ENCODE measurements at places on chromosomes 7 and 10.
A peak's percentile ranks its signal among the peaks of the same experiment; 100 is the strongest.

GRCh38 chr10:34236931-34237330 is 578.2 kb downstream of the PARD3 start:
- no peak for DNase-seq

- DNase-seq = peak; percentile 14
Measured at GRCh38 chr10:101693651-101693977, 1.4 kb downstream of the FBXW4 start.

GRCh38 chr7:136018104-136018503 is 40.9 kb upstream of the MTPN start:
- no peak for DNase-seq

DNA sequence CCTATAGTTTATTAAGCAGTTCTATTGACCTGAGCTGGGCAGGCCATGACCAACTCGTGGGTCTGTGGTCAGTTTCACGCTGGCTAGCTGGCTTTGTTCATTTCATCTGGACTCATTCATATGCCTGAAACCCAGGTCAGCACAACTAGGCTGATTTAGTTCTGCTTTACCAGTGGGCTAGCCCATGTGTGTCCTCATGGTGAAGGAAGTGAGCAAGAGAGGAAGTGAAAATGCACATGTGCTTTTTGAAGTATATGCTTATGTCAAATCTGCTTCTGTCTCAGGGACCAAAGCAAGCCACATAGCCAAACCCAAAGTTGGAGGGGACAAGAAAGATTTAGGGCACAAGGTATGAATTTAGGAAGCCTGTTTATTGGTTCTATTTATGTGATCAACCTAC is 154.5 kb downstream of the RNF133 start:
- no peak for DNase-seq

DNA sequence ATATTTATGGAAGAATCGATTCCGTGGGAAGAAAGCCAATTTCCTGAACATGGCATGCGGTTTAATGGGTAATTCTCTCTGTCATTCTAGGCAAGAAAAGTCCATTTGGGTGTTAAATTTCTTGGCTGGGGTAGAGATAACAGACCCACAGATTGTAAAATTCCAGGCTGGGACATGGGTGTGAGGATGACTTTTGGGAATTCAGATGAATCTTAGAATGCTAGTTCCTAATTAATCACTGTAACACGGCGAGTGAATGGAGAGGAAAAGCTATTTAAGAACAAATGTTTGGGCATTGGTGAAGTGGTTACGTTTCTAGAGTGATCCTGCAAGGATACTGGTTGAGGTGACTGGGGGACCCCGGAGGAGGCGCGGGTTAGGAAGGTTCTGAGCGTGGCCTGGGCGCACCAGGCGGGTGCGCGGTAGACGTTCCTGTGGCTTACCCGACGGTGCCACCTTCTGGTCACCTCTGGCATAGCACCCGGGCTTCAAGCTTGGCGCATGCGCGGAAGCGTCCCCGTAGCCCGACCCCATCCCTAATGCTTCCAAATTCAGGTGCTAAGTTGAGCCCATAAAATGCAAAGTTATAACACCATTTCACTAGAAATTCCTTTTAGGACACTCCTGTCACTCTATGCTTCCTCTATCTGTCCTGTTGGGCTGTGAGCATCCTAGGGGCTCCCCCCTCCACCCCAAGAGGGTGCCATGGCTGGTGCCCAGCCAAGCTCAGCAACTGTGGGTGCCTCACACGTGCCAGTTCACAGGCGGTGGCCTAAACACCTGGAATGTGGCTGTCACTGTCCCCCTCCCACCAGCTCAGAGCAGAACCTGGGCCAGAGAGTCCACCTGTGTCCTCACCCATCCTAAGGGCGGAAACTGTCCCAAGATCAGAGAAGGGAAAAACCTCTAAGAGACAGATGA is 104.4 kb downstream of the PTPRE start:
- peak; percentile 94 for DNase-seq

GRCh38 chr10:29214551-29214950 is 74.3 kb upstream of the LYZL1 start:
- no peak for DNase-seq

DNA sequence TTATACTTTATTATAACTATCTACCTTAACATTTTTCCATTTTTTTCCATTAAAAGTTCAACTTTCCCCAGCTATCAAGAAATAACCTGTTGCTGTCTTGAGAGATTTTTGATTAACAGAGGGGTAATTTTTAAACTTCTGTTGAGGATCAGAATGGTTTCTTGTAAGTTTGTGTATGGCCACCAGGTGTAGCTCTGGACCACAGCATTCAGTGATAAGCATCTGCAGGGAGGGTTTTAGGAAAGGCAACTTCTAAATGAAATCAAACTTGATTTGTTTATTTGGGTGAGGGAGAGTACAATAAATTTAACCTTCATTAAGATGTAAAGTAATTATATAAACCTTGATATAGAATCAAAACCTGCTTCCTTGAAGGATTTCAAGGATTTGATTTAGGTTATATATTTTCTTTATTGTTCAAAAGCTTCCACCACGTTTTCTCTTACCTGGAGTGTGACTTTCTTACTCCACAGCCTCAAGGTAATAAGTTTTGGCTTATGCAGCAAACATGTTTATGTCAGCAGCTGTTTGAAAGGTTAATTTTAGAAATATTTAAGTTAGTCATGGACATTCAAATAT is 153.3 kb downstream of the STK31 start:
- DNase-seq = no peak

GRCh38 chr7:150390205-150390604 is 11.1 kb downstream of the ZNF775 start:
- DNase-seq = no peak

DNA sequence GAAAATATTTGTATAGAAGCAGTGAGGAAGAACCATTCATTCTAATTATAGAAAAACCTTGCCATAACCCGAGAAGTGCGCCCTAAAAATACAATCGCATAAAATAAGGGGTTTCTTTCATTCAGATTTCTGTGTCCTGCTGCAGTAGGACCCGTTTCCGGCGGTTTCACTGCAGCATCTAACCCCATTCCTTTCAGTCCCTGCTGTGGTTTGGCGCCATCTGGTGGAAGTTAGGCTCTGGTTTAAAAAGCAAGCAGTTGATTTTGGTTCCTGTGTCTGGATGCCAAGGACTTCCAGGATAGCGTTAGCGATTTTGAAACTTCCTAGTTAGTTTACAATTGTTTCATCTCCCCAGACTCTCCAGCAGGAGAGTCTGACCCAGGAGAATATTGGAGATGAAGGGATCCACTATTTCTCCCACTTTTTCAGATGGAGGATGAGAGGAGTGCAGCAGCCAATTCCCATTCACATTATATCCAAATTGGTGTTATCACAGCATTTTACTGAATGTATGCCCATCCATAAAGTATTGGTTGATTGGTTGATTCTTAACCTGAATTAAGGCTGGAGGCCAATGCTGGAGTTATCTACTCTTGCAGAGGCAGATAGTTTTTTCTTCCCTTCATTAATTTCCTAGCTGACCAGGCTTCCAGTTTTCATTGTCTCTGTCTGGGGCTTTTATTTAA is 128.8 kb upstream of the CACNA2D1 start:
- peak; percentile 38 for DNase-seq

Measured in effector memory CD8-positive, alpha-beta T cell (primary cell).